Activated CD4-positive, alpha-beta T cell treated with anti-CD3 and anti-CD28 coated beads, Interleukin-2, amount 10 ng/mL, durations not matched to agents 24 days and 14 days (primary cell): ENCODE measurements at places on chromosomes 5 and 9.

GRCh38 chr9:35424356-35425352, 65.3 kb upstream of the RUSC2 start:
- no peak for DNase-seq

DNA sequence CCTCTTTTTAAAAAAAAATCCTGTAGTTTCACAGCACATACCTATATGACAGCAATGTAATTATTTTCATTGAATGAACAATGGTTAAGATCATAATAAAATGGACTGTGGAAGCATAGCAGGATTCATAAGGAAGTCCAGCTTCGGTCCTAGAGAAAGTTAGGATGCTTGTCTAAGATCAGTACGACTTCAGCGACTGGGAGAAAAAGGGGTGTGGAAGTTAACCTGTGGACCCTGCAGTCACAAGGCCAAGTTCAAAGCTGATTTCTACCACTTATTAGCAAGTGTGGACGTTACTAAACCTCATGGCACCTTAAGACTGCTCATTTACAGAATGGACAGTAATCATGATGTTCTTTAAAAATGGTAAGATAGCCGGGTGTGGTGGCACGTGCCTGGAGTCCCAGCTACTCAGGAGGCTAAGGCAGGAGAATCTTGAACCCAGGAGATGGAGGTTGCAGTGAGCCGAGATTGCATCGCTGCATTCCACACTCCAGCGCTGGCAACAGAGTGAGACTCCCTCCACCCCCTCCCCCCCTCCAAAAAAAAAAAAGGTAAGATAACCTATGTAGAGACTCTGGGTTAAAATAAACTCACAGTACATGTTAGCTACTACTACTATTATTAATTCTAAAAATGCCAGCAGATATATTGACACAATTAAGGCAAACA, 71.6 kb upstream of the PCA3 start:
- no peak for DNase-seq

DNA sequence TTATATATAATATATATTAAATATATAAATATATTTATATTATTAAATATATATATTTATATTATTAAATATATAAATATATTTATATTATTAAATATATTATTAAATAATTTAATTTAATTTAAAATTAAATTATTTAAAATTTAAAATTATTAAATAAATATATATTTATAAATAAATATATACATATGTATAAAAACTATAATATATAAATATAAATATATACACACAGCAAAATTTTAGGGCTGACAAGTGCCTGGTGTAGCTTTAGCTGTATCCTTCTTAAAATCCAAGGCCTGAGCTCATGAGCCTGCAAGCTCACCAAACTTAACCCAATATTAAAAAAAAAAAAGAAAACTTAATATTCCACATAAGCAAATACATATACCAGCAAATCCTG, 53.2 kb downstream of the UBAP2 start:
- DNase-seq, result no peak

DNA sequence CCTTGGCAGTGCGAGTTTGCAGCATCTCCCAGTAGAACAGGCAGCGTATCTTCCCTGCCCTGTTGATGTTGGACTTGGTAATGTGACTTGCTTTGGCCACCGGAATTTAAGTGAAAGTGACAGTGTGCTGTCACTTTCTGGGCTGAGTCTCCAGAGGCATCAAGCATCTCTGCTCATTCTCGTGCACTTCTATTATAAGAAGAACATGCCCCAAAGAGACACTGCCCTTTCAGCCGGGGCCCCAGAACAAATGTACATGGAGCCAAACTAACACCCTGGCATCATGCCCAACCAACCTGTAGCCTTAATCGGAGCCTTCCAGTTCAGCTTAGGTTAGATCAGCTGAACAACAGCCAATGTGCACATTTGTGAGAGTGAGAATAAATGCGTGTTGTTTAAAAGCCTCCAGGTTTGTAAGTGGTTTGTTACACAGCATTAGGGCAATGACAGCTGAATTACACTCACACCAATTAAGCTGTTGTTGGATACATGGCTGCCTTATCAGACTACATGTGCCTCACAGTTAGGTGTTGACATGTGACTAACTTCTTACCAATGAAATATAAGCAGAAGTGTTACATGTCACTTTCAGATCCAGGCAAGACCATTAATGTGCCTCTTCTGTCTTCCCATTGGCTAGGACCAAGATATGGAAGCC, 22.1 kb upstream of the FRMD3 start:
- no peak for DNase-seq

GRCh38 chr9:125985998-125986655, 239.0 kb downstream of the PBX3 start:
- DNase-seq, result no peak

GRCh38 chr5:82164176-82164976, 113.8 kb downstream of the RPS23 start:
- no peak for DNase-seq
